ENCODE measurements at places on chromosomes 7 and 10.

GRCh38 chr7:24786306-24786705 lies 29.0 kb upstream of the GSDME start:
- no peak for DNase-seq

DNA sequence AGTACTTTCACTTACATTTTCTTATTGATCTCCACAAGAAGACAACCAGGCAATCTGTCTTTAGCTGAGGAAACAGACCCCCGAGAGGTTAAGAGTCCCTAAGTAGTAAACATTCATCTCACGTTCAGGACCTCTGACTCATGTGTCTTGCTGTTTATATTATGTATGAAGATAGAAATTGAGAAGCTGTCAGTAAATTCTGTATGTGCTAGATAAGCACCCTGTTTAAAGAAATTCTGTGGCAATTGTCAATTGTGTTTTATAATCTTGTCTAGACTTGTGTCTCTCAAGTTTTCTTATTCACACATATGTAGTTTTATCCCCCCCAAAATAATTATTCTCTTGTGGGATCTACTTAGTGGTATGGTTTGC lies 14.5 kb downstream of the ADK start:
- DNase-seq: no peak

GRCh38 chr7:32891800-32892520 lies 400 bp upstream of the KBTBD2 start:
- peak; percentile 97 for DNase-seq

DNA sequence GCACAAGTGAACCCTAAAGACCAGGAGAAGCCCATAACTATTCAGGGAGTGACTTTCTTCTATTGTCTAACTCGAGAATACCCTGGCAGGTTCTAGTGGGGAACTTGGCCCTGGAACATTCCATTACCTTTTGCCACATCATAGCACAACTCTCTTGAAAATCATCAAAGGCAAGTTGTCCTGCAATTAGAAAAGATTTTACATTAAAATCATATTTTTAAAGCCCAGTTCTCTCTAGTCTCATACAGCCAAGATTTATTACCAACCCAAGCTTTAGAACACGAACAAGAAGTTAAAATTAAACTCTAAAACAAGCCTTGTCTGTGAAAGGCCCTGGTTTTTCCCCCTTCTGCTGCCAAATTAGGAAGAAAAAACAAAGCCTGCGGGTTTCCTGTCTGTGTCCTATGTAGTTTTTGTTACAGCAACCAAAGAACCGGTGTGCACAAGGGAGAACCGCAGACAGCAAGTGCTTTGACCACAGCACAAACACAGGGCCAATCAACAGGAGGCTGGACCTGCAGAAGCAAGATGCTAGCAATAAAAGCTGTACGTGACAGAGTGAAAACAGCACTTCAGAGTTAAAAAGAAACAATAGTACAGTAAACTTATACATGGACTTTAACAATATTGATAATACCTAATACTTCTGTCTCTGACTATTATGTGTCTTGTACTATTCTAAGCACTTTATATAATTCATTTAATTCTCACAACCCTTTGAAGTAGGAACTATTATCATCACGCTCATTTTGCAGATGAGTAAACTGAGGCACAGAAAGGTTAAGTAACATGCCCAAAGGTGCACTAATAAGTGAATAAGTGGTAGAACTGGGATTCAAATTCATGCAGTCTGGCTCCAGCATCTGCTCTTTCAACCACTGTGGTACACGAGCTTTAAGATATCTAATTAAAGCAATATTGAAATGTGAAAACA lies 65.8 kb downstream of the STK17A start:
- no peak for DNase-seq

DNA sequence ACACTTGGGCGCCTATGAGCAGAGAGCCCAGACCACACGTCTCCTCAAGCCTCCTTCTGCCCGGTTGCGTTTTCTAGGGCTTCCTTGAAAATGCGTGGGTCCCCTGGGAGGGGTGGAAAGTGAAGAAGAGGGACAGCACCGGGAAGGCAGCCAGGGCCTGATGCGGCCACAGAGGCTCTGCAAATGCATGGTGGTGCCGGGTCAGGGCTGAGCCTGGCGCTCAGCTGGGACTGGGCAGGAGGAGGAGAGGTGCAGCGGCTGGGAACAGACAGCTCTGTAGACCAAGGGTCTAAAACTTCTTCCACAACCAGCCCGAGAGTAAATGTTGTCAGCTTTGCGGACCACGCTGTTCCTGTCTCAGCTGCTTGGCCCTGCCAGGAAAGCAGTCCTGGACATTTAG lies 1.6 kb downstream of the DPYSL4 start:
- no peak for DNase-seq

DNA sequence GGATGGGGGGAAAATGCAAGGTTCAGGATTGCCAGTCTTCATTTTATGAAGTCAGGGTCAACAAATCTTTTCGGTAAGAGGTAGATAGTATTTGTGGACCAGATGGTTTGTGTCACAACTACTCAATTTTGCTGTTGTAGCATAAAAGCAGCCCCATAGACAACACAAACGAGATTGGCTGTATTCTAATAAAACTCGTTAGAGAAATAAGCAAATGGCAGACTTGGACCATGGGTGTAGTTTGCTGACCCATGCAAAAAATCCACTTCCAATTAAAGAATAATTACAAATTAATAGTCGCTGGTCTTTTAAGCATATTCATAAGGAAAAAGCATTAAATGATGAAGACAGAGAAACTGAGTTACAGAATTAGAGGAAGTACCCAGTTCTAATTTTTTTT lies 247.1 kb downstream of the CRPPA start:
- no peak for DNase-seq

DNA sequence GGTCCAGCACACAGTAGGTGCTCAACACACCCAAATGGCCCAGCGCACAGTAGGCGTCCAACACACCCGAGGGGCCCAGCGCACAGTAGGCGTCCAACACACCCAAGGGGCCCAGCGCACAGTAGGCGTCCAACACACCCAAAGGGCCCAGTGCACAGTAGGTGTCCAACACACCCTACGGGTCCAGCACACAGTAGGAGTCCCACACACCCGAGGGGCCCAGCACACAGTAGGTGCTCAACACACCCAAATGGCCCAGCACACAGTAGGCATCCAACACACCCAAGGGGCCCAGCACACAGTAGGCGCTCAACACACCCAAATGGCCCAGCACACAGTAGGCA lies 80.8 kb downstream of the FOXL3 start:
- DNase-seq: no peak

DNA sequence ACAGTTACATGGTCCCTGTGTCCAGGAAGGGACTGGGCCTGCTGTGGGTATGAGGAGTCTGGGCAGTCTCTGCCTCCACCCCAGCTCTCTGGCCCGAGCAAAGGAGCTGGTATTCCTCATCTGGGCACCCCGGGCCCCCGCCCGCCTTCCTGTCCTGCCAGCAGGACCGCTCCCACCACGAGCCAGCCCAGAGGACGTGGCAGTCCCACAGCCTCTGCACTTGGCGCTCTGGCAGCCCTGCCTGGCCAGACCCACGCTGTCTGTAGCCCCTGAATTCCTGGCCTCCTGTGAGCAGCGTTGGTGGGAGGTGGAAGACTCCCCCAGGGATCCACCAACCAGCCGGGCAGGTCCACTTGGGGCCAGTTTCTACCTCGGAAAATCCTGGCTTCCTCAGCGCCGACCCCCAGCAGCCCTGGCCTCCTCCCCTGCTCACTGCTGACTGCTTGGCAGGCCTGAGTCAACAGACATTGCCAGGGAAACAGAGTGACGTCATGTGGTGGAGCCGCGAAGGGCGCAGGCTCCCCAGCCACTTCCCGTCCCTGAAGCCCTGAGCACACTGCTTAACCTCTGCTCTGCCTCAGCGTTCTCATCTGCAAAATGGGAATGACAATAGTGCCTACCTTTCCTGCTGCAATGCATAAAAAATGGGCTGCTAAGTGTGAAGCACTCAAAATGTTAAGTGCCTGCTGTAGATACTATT lies 21.6 kb upstream of the LIMK1 start:
- no peak for DNase-seq

GRCh38 chr7:24743471-24743870 lies 13.8 kb downstream of the GSDME start:
- DNase-seq: no peak

GRCh38 chr7:93132216-93132615 lies 14.4 kb upstream of the SAMD9 start:
- DNase-seq: no peak

DNA sequence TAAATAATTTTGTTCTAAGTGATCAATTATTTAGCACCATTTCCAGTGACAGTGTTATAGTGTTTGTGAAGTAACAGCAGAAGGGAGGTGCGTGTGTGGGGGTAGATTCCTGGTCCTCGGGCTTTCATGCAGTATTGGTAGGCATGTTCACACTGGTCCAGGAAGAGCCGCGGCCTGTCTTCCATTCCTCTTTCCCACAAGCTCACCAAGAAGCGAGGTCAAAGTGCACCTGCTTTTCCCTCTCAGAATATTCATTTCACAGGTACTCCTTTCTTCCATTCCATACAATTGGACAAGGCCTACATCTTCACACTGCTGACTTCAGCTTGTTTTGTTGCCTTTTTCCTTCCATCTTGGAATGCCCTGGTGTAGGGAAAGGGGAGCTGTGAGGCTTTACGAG lies 151.8 kb upstream of the CELF2 start:
- DNase-seq: no peak

GRCh38 chr10:4239186-4239585 lies 454.2 kb upstream of the KLF6 start:
- no peak for DNase-seq

- DNase-seq: no peak
Observed at GRCh38 chr10:15316871-15317464, 54.1 kb downstream of the FAM171A1 start.

GRCh38 chr7:36349626-36350025 lies 40.0 kb upstream of the ANLN start:
- no peak for DNase-seq

GRCh38 chr10:94402204-94402842 lies at the start of gene TBC1D12:
Gene TBC1D12, plus strand, starts transcription at chr10:94402541. Its CDS starts 73 bp downstream, at chr10:94402614.
- DNase-seq: peak; percentile 95

DNA sequence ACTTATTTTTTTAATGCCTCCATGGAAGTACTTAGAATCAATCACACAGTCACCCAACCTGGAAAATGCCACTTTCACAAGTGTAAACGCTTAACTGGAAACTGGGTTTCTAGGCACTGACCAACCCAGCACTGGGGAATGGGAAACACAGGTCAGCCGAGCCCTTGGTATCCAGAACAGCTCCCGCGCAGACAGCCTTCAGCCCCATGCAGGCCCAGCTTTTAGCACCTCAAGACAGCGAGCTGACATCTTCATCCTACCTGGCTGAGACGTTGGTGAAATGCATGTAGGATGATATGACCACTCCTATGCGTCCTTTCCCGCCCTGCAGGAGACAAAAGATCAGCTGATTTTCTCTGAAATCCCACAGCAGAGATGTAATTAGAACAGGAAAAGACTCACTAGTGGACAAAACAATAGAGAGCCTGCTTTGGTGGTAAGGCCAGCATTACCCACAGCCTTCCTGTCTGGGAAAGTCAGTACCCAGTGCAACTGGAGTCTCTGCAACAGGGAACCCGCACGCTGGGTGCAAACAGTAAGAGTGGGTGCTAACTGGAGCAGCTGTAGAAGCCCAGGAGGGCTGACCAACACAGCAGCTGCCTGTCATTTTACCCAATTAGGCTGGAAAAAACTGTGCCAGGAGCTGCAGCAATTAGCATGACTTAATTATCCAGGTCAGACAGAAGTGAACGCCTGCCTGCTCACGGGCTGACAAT lies 153.7 kb downstream of the TNS3 start:
- no peak for DNase-seq

- peak; percentile 48 for DNase-seq
Observed at GRCh38 chr7:108001764-108002725, 916 bp downstream of the LAMB1 start.

DNA sequence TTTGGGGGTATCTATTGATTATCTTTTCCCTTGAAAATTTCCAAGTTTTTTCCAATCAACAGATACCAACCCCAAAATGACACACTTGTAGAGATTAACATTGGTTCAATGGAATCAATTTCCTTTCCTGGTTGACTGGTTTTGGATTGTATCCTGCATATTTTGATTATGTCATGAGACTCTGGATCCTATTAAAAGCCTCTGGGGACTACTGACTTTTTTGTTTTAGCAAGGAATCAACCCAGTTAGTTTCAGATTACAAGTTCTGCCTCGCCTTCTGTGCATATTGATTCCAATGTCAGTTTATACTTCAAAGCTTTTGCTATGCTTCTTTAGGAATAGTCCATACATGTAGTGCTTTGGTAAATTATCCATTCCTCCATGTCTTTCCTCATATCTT lies 29.2 kb downstream of the COPG2 start:
- no peak for DNase-seq

DNA sequence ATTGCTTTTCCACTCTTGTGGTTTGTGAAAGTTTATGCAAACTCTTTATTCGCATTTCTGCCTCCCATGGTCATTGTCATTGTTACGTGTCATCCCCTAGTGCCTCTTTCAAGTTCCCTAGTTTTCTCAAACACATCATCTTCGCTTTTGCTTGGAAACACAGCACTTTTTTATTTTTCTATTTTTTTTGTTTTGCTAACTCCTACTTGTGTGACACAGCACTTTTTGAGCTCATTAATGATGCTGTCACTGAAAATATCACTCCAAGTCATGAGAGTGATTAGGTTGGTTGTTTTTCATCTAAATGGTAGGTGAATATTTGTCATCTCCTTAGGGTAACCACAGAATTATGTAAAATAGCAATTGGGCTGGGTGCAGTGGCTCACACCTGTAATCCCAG lies 8.5 kb upstream of the STX1A start:
- DNase-seq: no peak

GRCh38 chr7:131898418-131898817 lies 342.0 kb upstream of the PODXL start:
- no peak for DNase-seq

GRCh38 chr7:123710683-123711082 lies 38.1 kb downstream of the WASL start:
- no peak for DNase-seq

DNA sequence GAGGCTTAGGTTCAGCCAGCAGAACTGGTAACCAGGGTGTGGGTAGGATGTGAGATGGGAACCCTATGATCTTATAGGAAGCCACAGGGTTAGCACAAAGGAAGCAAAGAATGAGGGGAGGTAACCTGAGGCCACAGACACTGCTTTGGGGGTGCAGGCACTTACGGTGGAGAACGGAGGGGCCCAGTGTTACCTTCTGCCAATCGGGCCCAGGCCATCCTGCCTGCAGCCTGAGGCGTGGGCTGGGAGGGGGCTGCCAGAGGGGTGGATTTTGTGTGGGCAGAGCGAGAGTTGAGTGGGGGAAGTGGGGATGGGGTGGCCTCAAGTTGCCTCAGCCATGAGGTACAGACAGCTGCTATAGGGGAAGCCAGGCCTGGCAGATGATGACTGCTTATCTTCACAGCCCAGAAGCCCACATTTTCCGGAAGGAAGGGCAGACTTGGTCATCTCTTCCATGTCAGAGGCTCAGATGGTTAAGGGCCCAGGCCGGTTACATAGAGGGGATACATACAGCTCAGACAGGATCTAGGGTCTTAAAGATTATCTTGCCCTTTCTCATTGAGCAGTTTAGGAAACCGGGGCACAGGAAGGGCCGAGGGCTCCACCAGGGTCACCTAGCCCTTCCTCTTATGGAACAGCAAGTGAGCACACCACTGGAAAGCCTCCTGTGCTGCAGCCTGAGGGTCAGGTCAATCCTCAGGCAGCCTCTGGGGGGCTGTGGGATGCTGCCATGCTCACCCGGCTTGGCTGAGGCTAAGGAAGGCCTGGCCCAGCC lies 24.4 kb upstream of the VSIR start:
- no peak for DNase-seq

- DNase-seq: no peak
Observed at GRCh38 chr7:119413314-119413805, 859.6 kb upstream of the KCND2 start.

GRCh38 chr10:43061760-43062159 lies 15.1 kb upstream of the RET start:
- DNase-seq: no peak

GRCh38 chr7:17532861-17533404 lies 234.5 kb downstream of the AHR start:
- DNase-seq: no peak
